G401 (cell line): ENCODE measurements at places on chromosomes 7 and 10. TPM values are rescaled to one million over a fixed set of nuclear protein-coding genes. Genes with fewer than 3 reads are reported as not detected.

DNA sequence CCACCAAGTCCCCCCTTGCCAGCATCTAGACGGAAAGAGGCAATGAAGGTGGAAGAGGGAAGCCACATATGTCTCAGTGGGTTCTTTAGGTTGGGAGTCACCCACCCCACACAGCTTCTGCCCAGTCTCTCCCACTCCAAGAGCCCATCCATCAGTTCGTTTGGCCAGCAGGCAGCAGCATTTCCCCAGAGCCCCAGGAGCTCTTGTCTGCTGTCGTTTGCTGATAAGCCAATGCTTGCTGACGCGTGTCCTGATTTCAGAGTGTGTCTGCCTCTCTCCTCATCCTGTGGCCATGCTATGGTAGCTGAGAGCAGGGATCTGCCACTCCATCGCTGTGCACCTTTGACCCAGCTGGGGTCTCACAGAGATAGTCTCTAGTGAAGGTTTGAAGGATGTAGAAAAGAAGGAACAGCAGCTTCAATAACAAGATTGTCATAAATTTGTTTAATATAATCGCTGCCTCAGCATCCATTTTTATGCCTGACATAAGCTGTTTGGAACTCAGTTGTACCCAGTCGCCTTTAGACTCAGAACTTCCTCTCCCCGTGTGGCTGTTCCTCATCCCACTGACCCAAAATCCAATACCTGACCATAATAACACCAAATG is 39.4 kb upstream of the GDF10 start:
- DNase-seq = peak; percentile 30

DNA sequence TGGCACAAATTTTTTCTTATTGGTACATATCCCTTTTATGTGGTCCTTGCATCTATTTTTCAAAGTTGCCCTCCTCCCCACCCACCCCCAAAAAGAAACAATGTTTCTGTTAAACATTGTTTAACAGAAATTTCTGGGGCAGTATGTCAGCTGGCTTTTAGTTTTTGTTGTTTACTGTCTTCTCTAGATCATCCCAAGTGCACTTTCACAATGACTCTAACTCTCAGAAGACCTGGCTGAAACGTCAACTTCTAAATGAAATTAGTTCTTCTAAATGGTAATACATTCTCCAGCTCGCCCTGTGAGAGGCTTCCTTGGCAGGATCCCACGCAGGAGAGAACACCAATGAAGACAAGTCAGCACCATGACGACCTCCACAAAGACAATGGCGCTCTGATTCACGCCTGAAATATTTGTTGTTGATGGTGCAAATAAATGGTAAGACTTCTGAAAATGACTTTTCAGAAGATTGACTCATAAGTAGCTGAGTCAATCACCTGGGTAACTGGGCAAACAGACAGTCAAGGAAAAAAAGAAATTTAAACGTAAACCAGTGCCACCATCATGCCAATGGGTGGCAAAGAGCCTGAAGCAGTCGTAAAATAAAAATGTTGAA is 293.7 kb downstream of the FZD1 start:
- no peak for DNase-seq

- DNase-seq = no peak
These were observed 70.6 kb upstream of the GPR37 start for GRCh38 chr7:124836173-124836572.

- no peak for DNase-seq
These were observed 24.7 kb downstream of the CELF2 start for GRCh38 chr10:11042357-11042756.

PTPRE gene
- not detected in 2 replicates for total RNA-seq

C10orf62 gene
- total RNA-seq = 0.24 TPM in 1 of 2 replicates, not detected in the other

- no peak for DNase-seq
These were observed 7.6 kb upstream of the BAG3 start for GRCh38 chr10:119643306-119644204.

DNA sequence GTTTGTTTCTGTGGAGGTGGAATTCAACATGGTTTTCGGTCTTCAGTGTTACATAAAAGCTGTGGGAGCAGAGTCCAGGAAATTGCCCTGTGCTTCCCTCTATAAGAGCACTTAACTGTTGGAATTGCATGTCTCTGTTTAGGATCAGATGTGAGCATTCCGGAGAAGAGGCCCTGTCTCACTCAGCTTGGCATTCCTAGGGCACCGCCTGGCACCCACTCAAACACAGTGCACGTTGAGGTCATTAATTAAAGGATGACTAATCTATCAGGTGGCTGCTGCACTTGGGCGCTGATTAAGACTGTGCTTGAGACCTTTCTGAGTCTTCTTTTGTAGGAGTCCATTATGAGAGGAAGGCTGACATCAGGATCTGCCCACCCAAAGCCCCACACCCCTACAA is 82.8 kb upstream of the VIPR2 start:
- DNase-seq = no peak

DNA sequence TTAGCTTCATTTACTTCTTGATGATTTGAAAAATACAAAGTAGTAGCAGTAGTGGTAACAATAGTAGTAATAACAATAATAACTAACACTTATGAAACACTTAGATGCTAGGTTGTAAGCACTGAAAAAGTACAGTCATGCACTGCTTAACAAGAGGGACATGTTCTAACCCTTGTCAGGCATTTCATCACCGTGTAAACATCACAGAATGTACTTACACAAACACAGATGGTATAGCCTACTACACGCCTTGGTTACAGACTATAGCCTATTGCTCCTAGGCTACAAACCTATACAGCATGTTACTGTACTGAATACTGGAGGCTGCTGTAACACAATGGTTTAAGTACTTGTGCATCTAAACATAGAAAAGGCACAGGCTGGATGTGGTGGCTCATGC is 60.6 kb downstream of the PUS7 start:
- no peak for DNase-seq

DNA sequence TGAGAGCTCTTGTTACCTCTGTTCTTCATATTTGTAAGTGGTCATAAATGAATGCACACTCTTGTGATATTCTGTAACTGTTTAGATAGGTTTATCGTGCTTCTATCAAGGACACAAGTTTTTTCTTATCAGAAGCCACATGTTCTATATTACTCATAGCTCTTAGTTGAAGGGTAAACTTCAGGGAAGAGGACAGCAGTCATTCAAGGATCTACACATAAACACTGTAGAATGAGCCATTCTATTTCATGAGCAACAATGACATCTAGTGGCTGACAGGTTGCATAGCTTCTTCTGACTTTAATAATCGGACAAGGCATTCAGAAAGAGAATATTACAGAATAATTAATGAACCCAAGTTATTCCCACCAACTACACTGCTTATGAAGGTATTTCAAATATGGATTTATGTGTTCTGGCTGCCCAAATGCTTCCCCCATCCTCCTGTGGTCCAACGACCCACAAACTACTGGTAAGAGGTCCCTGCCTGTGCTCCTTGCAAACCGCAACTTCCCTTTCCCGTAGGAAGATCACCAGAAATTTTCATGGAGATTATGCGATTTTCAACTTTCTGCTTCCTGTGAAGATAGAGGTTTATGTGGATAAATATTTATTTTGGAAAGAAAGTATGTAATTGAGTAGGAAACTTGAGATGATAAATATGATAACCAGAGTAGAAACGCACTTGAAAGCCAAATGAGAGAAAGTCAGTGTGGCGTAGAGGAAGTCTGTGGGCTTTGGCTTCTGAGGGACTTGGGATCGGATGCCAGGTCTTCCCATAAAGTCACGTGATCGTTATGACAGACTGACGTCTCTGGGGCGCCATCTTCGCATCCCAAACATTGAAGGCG is 16.8 kb upstream of the ABCB5 start:
- peak; percentile 58 for DNase-seq

DNA sequence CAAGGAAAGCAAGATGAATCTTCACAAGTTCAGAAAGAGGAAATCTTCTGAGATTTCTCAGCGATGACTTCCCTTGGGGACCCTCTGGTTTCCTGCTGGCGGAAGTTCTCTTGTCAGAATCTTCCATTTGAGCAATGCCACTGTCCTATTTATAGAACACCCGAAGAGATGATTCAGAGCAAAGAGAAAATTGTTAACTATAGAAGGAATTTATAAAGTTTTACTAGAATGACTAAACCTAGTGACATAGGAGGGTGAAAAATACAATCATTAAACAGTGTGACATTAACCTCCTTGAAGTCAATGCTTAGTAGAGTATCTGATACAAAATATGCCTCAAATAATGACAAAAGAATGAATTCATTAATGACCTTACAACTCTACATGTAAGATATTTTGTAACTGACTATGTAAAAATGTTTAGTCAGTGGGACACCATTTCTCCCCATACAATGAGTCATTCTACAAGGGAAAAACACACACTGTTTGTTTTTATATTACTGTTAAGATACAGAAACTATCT is 206.5 kb upstream of the CNTNAP2 start:
- no peak for DNase-seq
